ENCODE measurements at places on chromosomes 4 and X. TPM values are rescaled to one million over a fixed set of nuclear protein-coding genes. Genes with fewer than 3 reads are reported as not detected.

DNA sequence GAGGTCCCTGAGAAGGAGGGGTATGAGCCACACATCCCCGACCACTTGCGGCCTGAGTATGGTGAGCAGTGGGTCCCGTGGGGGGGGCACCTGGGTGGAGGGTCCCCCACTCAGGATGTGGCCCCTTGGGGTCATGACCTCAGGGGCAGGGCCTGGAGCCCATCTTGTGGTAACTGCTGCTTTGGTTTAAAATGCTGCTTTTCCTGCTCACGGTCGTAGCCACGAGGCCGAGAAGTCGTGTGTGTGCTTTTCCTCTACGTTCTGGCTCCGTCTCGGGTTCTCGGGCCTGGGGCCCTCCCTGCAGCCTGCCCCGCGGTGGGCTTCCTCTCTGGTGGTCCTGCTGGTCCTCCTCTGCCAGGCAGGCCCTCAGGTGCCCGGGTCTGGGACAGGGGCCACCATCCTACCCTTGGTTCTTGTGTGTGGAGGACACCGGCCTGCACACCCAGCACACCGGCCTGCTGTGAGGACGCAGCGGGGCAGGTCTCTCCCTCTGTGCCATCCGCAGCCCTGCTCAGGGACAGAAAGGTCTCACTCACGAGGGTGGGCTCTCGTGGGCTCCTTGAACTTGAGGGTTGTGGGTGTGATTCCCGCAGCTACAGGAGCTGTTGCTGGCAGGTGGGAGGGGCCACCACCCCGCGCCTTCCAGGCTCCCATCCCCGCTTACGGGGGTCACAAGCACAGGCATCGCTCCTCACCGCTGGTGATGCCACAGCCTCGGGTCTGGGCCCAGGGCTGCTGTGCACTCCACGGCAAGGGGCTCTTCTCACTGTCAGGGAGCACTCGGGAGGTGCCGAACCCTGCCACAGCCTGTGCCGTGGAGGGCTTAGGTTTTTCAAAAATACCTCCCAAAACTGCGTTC is 19.6 kb downstream of the UVSSA start:
- H3K27me3 ChIP-seq, result no peaks in the 10 kb centered on the region
- no peak overlapping the region for H3K27ac ChIP-seq
- peaks cover 6% of the 10 kb centered on the region for H3K36me3 ChIP-seq
- DNase-seq, result peak; percentile 14
- no peaks in the 10 kb centered on the region for H3K4me1 ChIP-seq
- H3K4me3 ChIP-seq, result no peak overlapping the region

- no peaks in the 10 kb centered on the region for H3K36me3 ChIP-seq
- H3K4me3 ChIP-seq, result no peak overlapping the region
- no peaks in the 10 kb centered on the region for H3K27me3 ChIP-seq
- DNase-seq, result no peak
These were observed 7.9 kb downstream of the GPR101 start for GRCh38 chrX:137025930-137026329.

DNA sequence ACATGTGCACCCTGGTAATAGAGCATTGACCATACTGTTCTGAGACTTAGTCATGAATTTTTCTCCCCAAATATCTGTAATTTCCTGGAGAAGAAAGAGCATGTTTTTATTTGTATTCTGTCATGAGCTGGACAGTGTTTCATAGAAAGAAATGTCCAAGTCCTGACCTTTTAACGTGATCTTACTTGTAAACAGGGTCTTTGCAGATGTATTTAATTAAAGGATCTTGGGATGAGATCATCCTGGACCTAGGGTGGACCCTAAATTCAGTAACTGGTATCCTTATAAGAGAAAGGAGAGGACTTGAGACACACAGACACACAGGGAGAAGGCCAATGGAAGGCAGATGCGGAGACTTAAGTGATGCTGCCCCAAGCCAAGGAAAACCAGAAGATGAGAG is 3.6 kb downstream of the ADGRA3 start:
- H3K27me3 ChIP-seq, result no peaks in the 10 kb centered on the region
- DNase-seq, result no peak
- H3K4me3 ChIP-seq, result no peak overlapping the region

DNA sequence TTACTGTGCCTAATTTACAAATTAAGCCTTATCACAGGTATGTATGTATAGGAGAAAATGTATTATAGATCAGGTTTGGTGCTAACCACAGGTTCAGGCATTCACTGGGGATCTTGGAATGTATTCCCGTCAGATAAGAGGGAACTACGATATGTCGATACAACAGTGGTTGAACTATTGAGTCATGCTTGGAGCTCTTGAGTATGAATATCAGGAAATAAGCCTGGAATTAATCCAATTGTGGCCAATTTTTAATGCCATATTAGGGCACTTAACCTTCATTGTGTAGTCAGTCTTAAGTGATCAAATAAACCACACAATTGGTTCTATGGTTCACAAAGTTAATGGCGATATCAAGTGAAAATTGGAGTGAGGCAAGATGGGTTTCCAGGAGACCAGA is 556.5 kb downstream of the IL1RAPL1 start:
- H3K27ac ChIP-seq, result no peak overlapping the region
- no peaks in the 10 kb centered on the region for H3K36me3 ChIP-seq
- no peaks in the 10 kb centered on the region for H3K27me3 ChIP-seq
- DNase-seq, result no peak

- H3K27ac ChIP-seq, result no peak overlapping the region
- no peaks in the 10 kb centered on the region for H3K4me1 ChIP-seq
- H3K4me3 ChIP-seq, result no peak overlapping the region
- H3K36me3 ChIP-seq, result no peaks in the 10 kb centered on the region
These were observed 142.9 kb downstream of the ADGRA3 start for GRCh38 chr4:22372986-22373385.

- no peak overlapping the region for H3K4me3 ChIP-seq
- H3K4me1 ChIP-seq, result no peaks in the 10 kb centered on the region
- no peak for DNase-seq
- no peaks in the 10 kb centered on the region for H3K36me3 ChIP-seq
- no peaks in the 10 kb centered on the region for H3K27me3 ChIP-seq
- H3K27ac ChIP-seq, result no peak overlapping the region
These were observed 18.3 kb downstream of the CD99L2 start for GRCh38 chrX:150879855-150880807.

DNA sequence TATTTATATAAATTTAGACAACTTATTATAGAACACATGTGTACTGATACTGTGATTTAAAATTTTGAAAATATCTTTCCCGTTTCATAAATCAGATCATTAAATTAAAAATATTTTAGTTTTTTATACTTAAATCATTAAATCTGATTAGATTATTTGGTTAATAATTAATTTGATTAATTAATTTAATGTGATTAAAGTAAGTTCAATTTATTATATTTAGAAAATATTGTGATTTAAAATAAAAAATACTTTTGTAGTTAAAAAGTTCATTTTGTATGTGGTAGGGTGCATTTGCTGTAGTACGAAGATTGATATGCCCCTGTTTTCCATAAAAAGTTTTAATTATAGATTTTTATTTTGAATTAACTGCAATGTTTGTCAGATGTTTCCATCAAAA is 1323.4 kb downstream of the RAPGEF2 start:
- H3K27me3 ChIP-seq, result no peaks in the 10 kb centered on the region
- DNase-seq, result no peak
- H3K4me1 ChIP-seq, result no peaks in the 10 kb centered on the region
- H3K4me3 ChIP-seq, result no peak overlapping the region

The TRIML1 gene
- not detected for polyA plus RNA-seq

DNA sequence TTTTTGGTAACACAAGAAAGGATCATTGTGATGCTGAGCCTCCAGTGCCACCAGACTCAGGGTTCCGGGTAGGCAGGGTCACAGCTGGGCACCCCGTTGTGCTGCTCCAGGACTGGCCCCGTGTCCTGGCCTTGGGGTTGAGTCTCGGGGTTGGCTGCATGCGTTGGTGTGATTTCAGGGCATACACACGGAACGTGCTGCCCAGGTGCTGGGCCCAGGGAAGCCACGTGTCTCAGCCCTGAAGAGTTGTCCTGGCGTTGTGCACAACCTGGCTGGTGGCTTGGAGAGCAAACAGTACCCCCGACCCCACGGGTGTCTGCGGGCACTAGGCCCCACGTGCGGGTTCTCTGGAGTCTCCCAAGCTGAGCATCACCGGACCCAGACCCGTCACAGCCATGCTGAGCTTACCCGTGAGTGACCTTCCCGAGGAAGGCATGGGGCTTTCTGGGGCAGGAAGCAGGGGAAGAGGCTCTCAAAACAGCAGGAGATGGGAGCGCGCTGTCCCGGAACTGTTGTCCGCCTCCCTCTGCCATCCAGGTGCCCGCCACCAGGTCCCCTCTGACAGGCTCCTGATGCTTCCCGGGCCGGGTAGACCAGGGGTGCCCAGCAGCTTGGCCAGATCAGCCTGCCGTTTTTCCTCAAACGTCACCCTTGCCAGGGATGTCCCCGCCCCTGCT is 66.1 kb upstream of the ENPP6 start:
- H3K36me3 ChIP-seq, result no peaks in the 10 kb centered on the region
- H3K27ac ChIP-seq, result peak overlapping the region; percentile 45
- no peaks in the 10 kb centered on the region for H3K27me3 ChIP-seq
- peaks cover 44% of the 10 kb centered on the region for H3K4me1 ChIP-seq

DNA sequence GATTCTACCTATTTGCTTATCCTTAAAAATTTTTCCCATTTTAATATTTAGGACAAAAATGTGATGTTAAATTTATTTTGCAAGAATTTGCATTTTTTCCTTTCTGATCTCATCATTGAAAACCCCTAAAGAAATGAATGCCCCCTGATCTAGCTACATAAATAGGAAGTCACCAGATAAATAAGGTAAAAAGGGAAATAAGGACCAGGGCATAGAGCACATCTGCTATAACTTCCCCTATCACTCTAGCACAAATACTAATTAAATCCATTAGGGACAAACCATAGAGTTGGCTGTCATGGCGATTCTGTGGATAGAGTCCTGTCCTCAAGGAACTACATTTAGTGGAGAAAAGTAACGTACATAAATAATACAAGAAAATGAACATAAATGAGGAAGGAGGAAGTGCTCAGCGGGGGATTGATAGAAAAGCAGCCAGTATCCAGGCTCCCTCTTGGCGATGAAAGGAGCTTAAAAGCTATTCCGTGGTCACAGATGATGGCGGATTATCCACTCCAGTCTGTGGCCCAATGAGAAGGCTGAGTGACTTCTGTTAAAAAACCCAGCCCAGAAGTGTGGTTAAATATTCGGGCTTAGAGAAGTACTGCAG is 76.9 kb upstream of the RPL34 start:
- H3K27ac ChIP-seq, result no peak overlapping the region
- H3K4me1 ChIP-seq, result no peaks in the 10 kb centered on the region
- DNase-seq, result no peak
- no peaks in the 10 kb centered on the region for H3K36me3 ChIP-seq

The POU4F2 gene
- polyA plus RNA-seq, result not detected

GRCh38 chr4:174099712-174100111 is 183.8 kb downstream of the FBXO8 start:
- no peak overlapping the region for H3K4me3 ChIP-seq
- DNase-seq, result no peak
- no peaks in the 10 kb centered on the region for H3K4me1 ChIP-seq
- H3K27ac ChIP-seq, result no peak overlapping the region
- no peaks in the 10 kb centered on the region for H3K36me3 ChIP-seq
- H3K27me3 ChIP-seq, result no peaks in the 10 kb centered on the region
